ENCODE measurements at places on chromosomes 4 and X.

DNA sequence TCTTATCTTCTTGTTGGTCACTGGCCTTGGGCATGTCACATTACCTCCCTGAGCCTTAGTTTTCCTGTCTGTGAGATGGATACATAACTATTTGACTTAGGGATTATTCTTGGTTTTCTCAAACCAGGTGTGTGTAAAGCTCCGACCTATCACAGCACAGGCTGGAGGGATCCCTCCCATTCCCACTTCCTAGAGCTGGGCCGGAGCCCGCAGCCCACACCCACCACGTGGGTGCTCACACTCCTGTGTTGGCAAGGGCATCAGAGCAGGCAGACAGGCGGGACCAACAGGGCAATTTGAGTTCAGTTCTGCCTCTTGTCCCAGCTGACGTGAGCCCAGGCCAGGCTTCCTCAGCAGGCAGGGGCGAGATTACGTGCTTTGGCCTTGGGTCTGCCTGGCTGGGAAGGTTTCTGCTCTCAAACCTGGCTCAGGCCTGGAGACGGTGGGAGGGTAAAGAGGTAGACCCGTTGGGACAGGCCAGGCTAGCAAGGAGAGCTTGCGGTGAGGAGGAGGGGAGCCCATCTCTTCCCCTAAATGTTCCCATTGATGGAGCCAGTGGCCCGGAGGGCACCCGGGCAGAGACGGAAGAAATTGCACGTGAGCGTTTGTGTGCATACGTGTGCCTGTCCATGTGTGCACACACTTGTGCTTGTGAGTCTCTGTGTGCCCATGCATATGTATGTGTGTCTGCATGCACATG is 734 bp upstream of the SH3TC1 start:
- H3K36me3 ChIP-seq = no peaks in the 10 kb centered on the region
- H3K27me3 ChIP-seq = no peaks in the 10 kb centered on the region
- no peak for DNase-seq

- H3K4me1 ChIP-seq = no peaks in the 10 kb centered on the region
- H3K27ac ChIP-seq = no peak overlapping the region
- no peaks in the 10 kb centered on the region for H3K27me3 ChIP-seq
- no peak for DNase-seq
- H3K36me3 ChIP-seq = no peaks in the 10 kb centered on the region
- H3K4me3 ChIP-seq = no peak overlapping the region
Measured at GRCh38 chr4:150119492-150119891, 41.2 kb downstream of the DCLK2 start.

- H3K4me3 ChIP-seq = no peak overlapping the region
- DNase-seq = peak; percentile 78
- peak overlapping the region; percentile 83 for H3K27ac ChIP-seq
- no peaks in the 10 kb centered on the region for H3K36me3 ChIP-seq
- H3K27me3 ChIP-seq = no peaks in the 10 kb centered on the region
- H3K4me1 ChIP-seq = peaks cover 16% of the 10 kb centered on the region
Measured at GRCh38 chr4:162056990-162057389, 106.8 kb downstream of the FSTL5 start.

- no peaks in the 10 kb centered on the region for H3K36me3 ChIP-seq
- peak; percentile 72 for DNase-seq
- H3K27me3 ChIP-seq = no peaks in the 10 kb centered on the region
- H3K4me3 ChIP-seq = no peak overlapping the region
Measured at GRCh38 chrX:130896802-130897501, 6.1 kb downstream of the ENOX2 start.

DNA sequence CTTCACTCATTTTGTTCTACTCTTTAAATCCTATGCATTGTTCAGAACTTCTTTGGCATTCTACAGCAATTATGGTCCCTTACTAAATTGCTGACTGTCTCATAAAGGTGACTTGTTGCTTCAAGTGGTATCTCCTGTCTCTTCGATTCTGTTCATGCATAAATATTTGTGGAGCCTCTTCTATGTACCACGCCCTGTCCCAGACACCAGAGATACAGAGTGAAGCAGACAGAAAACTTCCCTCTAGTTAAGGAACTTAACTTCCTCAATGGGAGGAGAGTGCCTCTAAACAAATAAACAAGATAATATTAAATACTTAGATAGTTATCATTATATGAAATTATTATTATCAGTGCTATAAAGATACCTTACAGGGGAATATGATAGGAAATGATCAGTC is 235.7 kb downstream of the FRAS1 start:
- no peaks in the 10 kb centered on the region for H3K4me1 ChIP-seq
- H3K27ac ChIP-seq = no peak overlapping the region
- no peak for DNase-seq

GRCh38 chrX:132191938-132192337 is 27.3 kb downstream of the RAP2C start:
- H3K4me1 ChIP-seq = no peaks in the 10 kb centered on the region
- H3K27ac ChIP-seq = no peak overlapping the region
- no peak for DNase-seq
- no peaks in the 10 kb centered on the region for H3K36me3 ChIP-seq
- H3K27me3 ChIP-seq = no peaks in the 10 kb centered on the region
- no peak overlapping the region for H3K4me3 ChIP-seq

DNA sequence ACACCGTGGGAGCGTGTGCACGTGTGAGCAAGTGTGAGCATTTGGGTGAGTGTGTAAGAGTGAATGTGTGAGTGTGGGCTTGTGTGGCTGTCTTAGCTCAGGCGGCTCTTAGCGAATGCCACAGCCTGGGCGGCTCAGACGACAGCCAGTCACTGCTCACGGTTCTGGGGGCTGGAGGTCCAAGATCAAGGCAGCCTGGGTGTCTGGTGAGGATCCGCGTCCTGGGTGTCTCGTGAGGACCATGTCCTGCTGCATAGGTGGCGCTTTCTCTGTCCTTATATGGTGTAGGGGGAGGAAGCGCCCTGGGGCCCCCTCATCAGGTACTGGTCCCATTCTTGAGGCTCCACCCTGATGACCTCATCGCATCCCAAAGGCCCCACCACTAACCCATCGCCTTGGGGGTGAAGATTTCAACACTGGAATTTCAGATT is 4.5 kb downstream of the DOK7 start:
- no peak for DNase-seq
- H3K4me1 ChIP-seq = peaks cover 18% of the 10 kb centered on the region
- no peak overlapping the region for H3K4me3 ChIP-seq

GRCh38 chr4:36676139-36677050 is 395.0 kb downstream of the DTHD1 start:
- no peaks in the 10 kb centered on the region for H3K27me3 ChIP-seq
- no peaks in the 10 kb centered on the region for H3K4me1 ChIP-seq
- peak; percentile 8 for DNase-seq
- H3K4me3 ChIP-seq = no peak overlapping the region
- no peak overlapping the region for H3K27ac ChIP-seq
- no peaks in the 10 kb centered on the region for H3K36me3 ChIP-seq

DNA sequence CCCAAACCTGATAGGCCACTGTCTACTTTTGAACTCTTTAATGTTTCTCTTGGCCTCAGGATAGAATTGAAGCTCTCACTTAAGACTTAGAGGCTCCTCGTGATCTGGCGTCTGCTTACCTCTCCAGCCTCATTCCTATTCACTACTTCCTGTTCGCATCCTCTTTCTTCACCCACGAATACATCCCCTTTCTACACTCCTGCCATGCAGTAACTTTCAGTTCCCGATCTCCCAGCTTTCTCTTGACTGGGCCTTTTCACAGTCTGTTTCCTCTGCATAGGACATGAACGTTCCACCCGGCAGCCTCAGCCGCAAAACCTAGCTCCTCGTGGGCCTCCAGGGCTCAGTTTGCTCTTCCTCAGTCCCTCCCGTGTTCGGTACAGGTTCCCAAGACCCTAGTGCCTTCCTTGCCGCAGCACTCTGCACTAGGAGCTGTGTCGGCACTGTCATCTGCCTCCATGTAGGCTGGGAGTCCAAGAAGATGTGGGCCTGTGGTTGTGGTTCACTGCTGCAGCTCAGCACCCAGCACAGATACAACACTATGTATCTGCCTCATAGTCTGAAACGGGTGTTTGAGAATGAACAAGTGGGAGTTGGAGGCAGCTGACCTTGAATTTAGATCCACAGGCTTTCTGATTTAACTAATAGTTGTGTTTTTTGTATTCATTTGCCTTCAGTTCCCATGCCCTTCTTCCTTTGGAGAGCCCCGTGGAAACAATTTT is 15.8 kb downstream of the RPL39 start:
- no peak for DNase-seq
- H3K27ac ChIP-seq = no peak overlapping the region
- H3K4me1 ChIP-seq = no peaks in the 10 kb centered on the region
- no peaks in the 10 kb centered on the region for H3K36me3 ChIP-seq
- H3K27me3 ChIP-seq = no peaks in the 10 kb centered on the region

GRCh38 chr4:182968917-182969650 is 51.9 kb upstream of the DCTD start:
- H3K27me3 ChIP-seq = no peaks in the 10 kb centered on the region
- H3K4me1 ChIP-seq = no peaks in the 10 kb centered on the region
- no peak overlapping the region for H3K27ac ChIP-seq
- H3K4me3 ChIP-seq = no peak overlapping the region
